ENCODE measurements at places on chromosomes 13 and 19. TPM values are rescaled to one million over a fixed set of nuclear protein-coding genes. Genes with fewer than 3 reads are reported as not detected.

Gene KCTD4
- not detected for total RNA-seq

Gene MRPL54
- total RNA-seq: 35.8 TPM

Gene FGF21
- not detected for total RNA-seq

Gene ELSPBP1
- not detected for total RNA-seq

Gene OR1I1
- not detected for total RNA-seq

- no peak for DNase-seq
Measured at GRCh38 chr13:72745260-72745659, 17.5 kb downstream of the BORA start.

DNA sequence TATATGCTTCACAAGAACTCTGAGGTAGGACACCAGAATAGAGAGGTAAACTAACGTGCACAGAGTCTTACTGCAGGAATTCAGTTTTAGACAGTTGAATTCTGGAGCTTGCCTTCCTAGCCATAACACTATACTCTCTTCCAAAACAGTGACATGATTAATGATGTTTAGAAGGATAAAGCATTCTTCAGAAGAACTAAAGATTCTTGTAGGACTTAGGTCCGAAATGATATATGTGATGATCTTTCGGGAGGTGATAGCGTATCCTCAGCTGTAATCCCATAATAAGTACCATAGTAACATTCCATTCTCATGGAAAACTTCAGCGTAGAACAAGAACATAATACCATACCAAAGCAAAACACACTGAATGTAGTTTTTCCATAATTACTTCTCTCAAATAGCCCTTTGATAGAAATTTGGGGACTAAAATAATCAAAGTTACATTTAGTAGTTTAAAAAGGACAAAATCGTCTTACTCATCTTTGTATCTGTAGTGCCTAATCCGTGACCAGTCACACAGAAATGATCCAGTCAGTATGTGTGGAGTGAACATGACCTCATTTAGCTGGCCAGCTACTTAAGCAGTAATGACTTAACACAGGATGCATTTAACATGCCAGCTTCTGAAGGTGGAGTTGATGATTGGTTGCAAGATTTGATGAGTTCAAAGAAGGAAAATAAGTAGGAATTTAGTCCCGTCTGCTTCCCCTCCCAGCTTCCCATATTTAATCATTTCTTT is 38.4 kb downstream of the PIBF1 start:
- DNase-seq: no peak

GRCh38 chr19:40800339-40800996 is 1.5 kb downstream of the EGLN2 start:
- DNase-seq: no peak

GRCh38 chr13:108269601-108270328 is at the start of gene TNFSF13B:
TNFSF13B (plus strand) TSS chr13:108269718; CDS start chr13:108269896, 178 bp downstream.
- DNase-seq: no peak

DNA sequence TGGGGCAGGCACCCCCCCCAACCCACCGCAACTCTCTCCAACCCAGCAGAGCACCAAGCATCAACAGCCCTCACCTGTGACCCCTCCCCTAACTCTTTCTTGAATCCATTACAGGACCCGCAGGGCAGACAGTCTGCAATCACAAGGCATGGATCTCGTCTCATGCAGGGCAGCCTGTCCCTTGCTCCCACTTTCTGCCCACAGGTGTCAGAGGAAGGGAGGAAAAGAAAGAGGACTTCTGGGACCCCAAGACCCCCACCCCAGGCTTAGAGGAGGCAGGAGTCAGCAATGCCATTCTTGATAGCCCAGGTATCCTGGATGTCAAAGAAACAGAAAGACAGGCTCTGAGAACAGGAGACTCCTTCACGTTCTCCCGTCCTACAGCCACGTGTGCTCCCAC is 47.4 kb upstream of the TUBGCP3 start:
- no peak for DNase-seq

DNA sequence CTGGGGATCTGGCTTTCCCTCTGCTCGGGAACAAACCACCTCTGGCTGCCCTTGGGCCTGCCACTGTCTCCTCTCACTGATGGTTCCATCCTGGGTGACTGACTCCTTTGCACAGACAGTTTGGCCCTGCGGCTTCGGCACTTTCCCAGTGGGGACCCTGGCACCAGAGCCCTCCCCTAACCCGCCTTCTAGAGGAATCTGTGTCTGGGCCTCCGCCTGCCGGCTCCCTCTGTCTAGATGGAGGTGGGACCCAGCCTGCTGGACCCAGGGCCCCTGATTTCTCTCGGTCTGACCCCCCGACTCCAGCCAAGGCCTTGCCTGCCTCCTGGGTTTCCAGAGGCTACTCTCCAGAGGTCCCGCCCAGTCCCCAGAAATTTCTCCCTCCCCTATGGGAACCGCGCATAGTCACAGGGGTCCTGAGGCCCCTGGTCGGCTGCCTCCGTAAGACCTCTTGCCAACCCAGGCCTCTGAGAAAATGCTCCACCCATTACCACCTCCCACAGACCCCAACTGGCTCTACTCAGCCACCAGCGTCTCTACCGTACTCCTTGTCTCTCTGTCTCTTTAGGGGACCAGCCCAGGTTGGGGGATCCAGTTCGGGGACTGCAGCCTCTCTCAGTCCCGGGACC is 2.7 kb downstream of the CCDC106 start:
- no peak for DNase-seq

DNA sequence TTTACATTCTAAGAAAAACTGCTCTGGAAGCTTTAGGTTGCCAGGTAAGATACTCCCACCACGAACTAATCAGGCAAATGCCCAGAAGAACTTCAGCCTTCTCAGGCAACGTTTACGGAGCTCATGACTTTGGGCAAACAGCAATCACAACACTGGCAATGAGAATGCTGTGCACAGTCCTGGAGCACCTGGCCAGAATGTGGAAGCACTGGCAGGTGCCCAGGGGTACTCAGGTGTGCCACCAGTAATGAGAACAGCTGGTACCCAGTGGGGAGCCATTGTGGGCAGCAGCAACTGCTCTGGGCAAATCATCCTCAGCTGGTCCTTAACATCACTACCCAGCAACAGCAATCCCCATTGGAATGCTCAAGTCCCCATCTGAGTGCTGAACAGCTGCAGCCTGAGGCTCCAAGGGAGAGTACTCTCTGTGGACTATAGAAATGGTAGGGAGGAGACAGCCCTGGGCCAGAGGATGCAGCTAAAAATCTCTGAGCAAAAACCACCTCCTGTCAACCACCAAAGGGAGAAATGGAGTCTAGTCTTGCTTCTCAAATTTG is 210.0 kb downstream of the FOXO1 start:
- DNase-seq: no peak

DNA sequence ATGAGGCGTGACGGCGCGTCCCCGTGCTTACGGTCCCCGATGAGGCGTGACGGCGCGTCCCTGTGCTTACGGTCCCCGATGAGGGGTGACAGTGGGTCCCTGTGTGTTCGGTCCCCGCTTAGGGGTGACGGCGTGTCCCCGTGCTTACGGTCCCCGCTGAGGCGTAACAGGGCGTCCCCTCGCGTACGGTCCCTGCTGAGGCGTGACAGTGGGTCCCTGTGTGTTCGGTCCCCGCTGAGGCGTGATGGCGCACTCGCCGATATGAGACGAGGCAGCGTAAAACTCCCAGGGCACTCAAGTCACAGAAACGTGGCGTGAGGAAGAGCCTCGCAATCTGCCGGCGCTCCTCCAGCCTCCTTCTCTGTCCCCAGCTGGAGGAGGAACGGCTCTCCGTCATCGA is 20.9 kb downstream of the CFAP97D2 start:
- no peak for DNase-seq

- no peak for DNase-seq
Measured at GRCh38 chr19:54179921-54180461, 7.0 kb upstream of the TMC4 start.

- DNase-seq: no peak
Measured at GRCh38 chr19:13864046-13864666, 12.8 kb upstream of the NANOS3 start.

- no peak for DNase-seq
Measured at GRCh38 chr19:7864690-7865074, 9.5 kb downstream of the PRR36 start.

DNA sequence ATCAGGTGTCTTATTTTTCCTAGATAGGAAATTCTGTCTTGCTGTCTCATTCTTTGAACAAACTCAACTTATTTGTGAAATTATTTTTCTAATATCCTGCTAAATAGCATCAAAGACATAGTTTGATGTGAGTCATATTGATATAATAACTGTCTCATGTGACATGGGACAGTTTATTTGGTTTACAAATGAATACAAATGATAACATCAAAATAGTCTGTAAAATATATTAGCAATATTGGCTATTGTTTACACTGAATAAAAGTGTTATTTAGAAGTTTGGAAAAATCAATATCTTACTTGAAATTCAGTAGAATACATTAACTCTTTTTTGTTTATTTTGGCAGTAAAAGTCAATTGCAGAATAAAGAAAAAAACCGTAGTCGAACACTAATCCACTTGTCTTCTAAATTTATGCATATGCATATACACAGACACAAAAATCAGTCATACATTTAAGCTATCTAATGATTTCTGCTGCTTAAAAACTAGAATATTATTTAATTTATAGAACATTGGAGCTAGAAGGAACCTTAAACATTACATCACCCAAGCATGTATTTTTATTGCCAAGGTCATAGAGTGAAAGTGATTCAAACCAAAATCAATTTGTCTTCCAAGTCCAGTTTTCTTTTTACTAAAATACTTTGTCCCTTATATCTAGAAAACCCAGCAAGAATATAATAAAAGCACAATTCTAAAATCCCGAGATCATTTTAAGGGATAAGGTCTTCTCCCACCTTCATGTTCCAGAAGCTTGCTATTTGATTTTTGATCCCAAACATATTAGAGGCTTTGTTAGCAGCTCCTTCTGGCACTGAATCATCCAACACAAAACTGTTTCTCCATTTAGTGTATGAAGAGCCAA is 776.5 kb upstream of the SLITRK1 start:
- DNase-seq: no peak

DNA sequence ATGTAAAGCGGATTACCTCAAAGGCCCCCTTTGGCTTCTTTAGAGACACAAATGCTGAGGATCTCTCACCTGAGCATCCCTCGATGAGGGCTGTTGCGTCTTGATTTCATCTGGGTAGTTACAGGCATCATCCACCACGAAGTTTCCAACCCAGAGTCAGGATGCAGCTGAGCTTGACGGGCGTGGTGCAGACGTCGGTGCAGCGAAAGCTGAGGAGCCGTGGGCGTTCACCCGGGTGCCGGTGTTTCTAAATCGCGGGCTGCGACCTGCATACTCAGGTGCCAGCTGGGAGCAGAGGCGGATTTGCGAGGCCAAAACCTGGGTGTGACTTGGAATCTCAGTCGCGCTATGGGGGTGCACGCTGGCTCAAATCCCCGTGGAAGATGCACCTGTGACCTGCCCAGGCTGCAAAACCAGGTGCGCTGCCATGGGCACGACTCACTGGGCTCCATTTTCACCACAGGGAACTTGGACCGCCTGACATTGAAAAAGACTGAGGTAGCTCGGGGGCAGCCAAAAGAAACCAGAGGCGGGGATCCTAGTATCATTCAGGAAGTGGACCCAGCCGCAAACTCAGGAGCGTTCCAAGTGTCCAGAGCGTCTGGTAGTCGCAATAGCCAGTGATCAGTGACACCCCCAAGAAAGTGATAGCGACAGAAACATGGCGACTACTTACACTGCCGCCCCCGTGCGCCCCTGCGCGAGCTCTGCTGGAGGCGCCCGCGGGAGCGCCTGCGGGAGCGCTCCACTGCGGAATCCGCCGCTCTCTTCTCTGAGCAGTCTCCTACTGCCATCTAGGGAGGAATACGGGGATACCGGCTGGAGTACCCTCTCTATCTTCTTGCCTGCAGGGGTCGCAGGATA is 36.4 kb upstream of the IGFL4 start:
- DNase-seq: peak; percentile 82

- no peak for DNase-seq
Measured at GRCh38 chr19:39111593-39112199, 13.9 kb upstream of the PAK4 start.

DNA sequence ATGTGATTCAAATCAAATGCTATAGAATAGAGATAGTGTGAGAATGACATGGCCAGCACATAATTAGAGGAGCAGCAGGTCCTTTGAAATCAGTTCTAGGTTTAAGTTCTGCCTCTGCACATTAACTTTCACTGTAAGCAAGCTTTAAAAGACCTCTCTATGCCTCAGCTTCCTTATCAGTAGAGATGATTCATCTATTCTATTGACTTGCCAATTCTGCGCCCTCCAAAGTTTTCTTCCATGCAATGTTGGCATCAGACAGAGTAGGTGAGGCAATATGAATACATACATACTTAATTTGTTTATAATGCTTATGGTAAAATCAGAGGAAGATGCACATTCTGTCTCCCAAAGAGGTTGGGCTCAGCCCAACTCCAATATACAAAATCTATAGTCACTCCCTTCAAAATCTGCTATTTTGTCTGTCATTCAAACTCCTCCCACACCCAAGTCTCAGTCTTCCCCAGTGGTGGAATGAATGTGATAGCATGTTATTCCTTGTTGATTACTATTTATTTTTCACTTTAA is 525.5 kb downstream of the RFC3 start:
- no peak for DNase-seq

DNA sequence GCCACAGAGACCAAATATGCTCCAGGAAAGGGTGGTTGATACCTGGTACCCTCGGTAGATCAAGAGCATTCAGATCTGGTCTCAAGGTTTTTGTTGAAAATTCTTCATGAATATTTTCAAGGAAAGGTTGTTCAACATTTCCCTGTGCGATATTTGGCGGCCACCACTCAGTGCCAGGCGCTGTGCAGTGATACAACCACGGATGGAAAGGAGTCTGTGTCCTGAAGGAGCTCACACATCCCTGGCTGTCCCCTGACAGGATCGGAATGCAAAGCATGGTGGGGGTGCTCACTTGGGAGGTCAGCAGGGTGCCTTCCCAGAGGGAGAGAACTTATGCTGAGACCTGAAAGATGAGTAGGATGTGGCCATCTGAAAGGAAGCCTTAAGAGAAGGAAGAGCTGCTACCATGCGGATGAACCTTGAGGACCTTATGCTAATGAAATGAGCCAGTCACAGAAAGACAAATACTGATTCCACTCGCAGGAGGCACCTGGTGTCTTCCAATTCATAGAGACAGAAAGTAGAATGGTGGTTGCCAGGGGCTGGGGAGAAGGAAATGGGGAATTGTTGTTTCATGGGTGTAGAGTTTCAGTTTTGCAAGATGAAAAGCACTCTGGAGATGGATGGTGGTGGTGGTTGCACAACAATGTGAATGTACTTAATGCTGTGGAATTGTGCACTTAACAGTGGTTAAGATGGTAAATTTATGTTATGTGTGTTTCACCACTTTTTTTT is 41.6 kb downstream of the HSPH1 start:
- no peak for DNase-seq
